Astrocyte (in vitro differentiated cells and primary cell): ENCODE measurements at places on chromosomes 6 and 20. TPM values are rescaled to one million over a fixed set of nuclear protein-coding genes. Genes with fewer than 3 reads are reported as not detected.
A peak's percentile ranks its signal among the peaks of the same experiment; 100 is the strongest.

SYCP2L gene
- total RNA-seq = 3.4 and 6.4 TPM in 2 replicates

ZKSCAN3 gene
- 7.6 and 8.0 TPM in 2 replicates for total RNA-seq

LCA5 gene
- 5.8 and 6.2 TPM in 2 replicates for total RNA-seq

LRRC1 gene
- total RNA-seq = 11.8 and 14.3 TPM in 2 replicates

CRISP2 gene
- total RNA-seq = not detected in 2 replicates

DNA sequence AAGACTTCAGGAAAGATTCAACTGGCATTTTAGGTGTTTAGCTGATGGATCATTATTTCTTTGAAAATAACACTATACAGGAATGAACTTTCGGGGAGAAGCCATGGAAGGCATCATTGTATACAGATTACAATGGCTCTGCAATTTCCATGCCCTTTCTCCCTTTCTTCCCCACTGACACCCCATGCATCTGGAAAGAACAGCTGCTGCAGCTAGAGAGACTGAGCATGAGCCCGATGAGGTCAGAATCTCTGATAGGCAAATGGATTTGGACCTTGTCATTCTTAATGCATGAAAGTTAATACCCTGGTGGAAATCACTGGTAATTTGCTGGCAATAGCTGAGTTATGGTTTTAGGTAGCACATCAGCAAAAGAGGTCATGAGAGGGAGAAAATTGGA, 54.8 kb downstream of the BTBD3 start:
- no peak for DNase-seq

GRCh38 chr6:128410584-128410983, 109.8 kb downstream of the PTPRK start:
- DNase-seq = no peak

GRCh38 chr20:16748308-16748900, at the start of gene OTOR:
Gene OTOR, plus strand, starts transcription at chr20:16748358. Its CDS starts 44 bp downstream, at chr20:16748402.
- DNase-seq = no peak

- peak; percentile 86 for DNase-seq
Measured at GRCh38 chr6:17413313-17413750, 19.9 kb downstream of the CAP2 start.

GRCh38 chr20:12970372-12970821, 38.4 kb upstream of the SPTLC3 start:
- peak; percentile 16 for DNase-seq

GRCh38 chr20:56860413-56860812, 231.3 kb downstream of the TFAP2C start:
- no peak for DNase-seq

- no peak for DNase-seq
Measured at GRCh38 chr20:17062712-17063111, 164.1 kb upstream of the PCSK2 start.

DNA sequence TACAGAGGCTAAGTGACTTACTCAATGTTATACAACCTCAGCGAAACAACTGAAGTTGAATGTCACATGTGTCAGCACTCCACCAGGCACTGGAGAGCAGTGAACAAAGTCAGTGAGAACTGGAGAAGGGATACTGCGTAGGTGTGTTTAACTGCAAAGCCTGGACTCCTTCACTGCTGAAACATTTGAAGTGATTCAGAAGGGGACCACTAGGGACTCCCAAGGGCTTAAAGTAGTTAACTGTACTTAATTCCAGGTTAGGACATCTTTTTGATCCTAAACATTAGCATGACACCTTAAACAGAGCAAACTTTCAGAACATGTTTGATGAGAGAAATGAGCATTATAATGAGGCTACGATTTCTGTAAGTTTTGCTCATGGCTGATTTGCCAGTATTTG, 45.0 kb upstream of the ZBTB24 start:
- DNase-seq = no peak

DNA sequence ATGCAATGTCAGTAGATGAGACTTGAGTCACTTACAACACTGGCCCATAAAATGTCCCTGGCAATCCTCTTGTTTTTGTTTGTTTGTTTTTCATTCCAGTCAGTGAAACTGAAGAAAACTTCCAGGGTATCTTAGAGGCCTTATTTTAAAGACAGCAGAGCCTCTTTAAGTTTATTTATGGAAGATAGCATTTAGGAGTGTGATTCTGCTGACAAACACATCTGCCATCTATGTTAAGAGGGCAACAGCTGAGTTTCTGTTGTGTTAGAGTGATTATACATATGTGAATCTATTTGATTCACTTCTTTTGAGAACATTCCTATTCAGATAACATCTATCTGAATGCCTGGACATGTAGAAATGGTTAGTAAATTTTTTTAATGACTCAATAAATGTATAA, 812.6 kb downstream of the TENT5A start:
- DNase-seq = no peak

GRCh38 chr6:167296293-167296690, 5.2 kb downstream of the UNC93A start:
- DNase-seq = no peak

- DNase-seq = peak; percentile 27
Measured at GRCh38 chr6:116010790-116011401, 49.8 kb downstream of the FRK start.

DNA sequence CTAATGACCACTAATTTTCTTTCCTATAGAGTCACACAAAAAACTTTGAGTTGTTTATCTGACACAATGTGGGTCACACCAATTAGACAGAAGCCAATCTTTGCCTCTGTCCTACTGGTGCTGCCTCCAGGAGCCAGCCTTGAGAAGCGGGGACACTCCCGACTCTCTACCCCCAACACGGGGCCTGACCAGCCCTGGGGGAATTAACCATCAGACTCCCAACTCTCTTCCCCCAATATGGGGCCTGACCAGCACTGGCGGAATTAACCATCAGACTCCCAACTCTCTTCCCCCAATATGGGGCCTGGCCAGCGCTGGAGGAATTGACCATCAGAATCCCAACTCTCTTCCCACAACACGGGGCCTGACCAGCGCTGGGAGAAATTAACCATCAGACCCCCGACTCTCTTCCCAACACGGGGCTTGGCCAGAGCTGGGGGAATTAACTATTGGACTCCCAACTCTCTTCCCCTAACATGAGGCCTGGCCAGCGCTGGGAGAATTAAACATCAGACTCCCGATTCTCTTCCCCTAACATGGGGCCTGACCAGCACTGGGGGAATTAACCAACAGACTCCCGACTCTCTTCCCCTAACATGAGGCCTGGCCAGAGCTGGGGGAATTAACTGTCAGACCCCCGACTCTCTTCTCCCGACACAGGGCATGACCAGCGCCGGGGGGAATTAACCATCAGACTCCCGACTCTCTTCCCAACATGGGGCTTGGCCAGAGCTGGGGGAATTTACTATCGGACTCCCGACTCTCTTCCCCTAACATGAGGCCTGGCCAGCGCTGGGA, 12.5 kb downstream of the CST7 start:
- DNase-seq = no peak

GRCh38 chr20:40689100-40689942, at the start of gene MAFB:
Gene MAFB, minus strand, starts transcription at chr20:40689236. Its CDS starts 386 bp downstream, at chr20:40688850.
- peak; percentile 76 for DNase-seq

GRCh38 chr6:150177952-150178520, 35.2 kb downstream of the PPP1R14C start:
- peak; percentile 60 for DNase-seq

DNA sequence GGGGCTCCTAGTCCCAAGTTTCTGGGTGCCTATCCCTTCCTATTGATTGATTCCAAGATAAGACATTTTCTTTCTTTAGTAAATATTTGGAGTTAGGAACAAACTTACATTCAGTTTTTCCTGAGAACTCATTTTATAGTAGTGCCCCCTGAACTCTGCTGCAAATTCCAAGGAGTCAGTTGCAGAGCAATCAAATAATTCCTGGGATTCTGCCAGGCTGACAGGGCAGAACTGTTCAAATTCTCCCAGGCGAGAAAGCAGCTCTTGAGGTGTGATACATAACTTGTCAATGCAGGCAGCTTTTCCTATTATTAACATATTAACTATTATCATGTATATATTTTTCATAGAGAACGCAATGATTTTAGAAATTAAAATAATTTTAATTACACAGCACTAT, 15.9 kb upstream of the ZBTB24 start:
- no peak for DNase-seq

DNA sequence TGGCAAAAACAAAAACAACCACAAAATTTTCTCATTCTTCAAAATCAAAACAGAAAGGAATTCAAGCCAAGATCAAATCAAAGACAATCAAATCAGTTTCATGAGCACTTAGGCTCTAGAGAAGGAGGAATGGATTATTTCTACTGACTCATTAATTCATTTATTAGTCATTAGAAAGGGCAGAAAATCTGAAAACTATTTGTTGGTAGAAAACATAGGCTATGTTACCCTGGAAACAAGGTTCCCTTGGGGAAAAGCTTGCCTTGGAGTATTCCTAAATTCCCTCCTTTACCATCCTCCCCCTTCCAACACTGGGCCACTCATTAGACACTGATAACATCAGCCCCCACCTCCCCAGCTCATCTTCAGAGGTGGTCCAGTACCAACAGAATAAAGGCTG, 17.5 kb downstream of the KIF16B start:
- no peak for DNase-seq

- DNase-seq = peak; percentile 55
Measured at GRCh38 chr6:124984668-124985338, 22.6 kb downstream of the RNF217 start.

DNA sequence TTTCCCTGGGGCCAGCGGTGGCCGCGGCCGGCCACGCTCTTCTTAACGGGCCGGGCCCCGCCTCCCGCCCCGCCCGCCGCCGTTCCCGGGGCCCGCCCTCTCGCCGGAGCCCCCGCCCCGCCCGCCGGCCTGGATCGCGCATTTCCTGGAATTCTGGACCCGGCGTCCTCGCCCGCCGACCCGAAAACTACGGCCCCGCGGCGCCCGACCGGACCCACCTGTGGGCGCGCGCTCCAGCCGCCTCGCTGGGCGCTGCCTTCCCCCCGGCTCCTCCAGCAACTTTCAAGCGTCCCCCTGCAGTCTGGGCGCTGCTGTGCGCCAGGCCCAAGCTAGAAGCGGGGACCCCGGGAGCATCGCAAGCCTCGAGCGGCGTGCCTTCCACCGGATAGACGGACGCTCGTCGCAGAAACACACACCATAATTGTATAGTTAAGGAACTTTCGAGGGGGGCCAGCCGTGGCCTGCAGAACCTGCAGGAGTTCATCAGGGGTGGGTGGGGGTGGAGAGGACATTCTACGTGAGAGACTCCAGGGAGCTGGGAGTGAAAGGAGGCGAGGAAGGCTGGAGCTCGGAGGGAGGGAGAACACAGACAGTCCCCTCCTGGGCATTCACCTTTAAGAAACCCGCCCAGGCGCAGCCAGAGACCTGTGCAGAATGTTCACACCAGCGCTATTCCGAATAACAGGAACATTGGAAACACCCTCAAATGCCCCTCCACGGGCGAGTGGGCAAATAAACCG, at the start of gene ADA:
ADA (minus strand) TSS at position 16 of the 740 bp plus-strand sequence. CDS start 92 bp downstream, outside the sequence.
- DNase-seq = peak; percentile 15

DNA sequence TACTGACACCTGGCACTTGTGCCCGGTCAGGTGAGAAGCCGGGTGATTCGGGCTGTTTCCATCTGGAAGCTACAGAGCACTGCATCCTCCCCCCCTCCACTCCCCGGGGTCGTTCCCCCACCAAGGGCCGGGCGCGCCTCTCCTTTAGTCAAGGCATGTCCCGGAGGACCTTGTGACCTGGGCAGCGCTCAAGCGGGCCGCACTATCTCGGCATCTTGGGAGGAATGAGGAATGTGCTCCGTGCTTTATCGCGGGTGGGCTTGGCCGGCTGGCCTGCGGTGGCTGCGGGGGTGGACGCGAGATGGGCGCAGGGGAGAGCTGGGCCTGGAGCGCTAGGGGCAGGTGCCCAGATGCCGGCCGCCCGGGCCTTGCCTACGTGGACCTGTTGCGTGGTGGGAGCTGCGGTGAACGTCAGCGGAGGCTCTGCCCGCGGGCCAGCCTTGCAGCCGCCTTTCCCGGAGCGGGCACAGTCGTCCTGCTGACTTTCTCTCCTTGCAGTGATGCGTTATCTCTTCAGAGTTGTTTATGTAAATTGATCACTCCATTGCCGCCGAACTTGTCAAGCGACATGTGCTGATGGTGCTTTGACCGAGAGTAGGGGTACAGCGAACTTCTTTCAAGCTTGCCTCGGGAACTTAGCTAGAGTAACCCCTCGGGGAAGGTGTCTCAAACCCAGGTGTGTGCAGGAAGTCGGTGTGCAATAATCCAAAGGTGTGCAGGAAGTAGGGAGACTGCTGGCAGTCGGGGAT, 1.1 kb downstream of the LRRC1 start:
- peak; percentile 26 for DNase-seq

DNA sequence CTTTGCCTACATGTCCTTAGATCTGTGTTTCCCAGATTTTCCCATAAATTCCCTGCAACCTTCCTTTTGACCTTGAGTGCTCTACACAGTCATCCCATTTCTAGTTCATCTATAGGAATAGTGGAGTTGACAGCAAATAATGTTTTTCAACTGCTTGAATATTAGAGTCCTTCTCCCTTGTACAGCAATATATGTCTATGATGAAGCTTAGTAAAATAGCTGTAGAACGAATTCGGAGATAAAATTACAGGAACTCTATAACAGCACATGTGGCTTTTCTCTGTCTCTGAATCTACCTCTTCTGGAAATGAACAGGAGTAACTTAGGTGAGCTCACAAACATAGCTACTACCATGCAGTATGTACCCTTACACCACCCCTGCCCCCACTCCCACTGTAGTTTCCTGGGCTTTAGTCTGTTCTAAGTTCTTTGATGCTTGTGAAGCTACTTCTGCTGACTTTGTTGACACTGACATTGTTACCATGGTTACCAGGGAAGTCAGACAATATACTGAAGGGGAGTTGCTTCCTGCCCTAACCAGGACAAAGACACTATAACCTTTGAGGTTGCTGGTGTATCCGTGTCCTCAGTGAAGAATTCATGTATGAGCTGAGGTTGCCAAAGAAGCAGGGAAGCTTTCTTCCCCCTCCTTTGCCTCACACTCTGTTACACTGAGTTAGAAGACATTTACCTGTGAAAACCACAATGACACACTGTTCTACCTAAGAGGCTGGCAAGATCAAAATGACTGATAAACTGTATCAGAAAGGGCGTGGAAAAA, 35.8 kb upstream of the SHLD1 start:
- DNase-seq = no peak

DNA sequence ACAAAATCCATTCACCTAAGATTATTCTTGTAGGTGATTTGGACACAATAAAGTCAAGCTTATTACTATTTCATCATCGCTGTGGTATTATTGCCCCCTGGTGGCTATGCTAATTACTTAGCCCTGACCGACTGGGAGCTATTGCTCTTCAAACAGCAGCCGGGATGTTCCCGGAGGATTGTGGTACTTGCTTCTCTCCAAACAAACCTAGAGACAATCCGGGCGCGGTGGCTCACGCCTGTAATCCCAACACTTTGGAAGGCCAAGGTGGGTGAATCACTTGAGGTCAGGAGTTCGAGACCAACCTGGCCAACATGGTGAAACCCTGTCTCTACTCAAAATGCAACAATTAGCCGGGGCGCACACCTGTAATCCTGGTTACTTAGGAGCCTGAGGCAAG, 15.4 kb upstream of the STMND1 start:
- peak; percentile 49 for DNase-seq
